Activated T-cell treated with anti-CD3 and anti-CD28 coated beads, Interleukin-2, amount 50 U/mL, for 72 hours (primary cell): ENCODE measurements at places on chromosomes 3 and 15. TPM values are rescaled to one million over a fixed set of nuclear protein-coding genes. Genes with fewer than 3 reads are reported as not detected.

GRCh38 chr15:48109856-48110531 is 10.8 kb upstream of the SLC24A5 start:
- peaks cover 33% of the 10 kb centered on the region for H3K27me3 ChIP-seq
- H3K4me3 ChIP-seq = no peak overlapping the region
- no peaks in the 10 kb centered on the region for H3K36me3 ChIP-seq
- H3K27ac ChIP-seq = no peak overlapping the region
- no peaks in the 10 kb centered on the region for H3K4me1 ChIP-seq

GRCh38 chr3:172204716-172205115 is 165.3 kb downstream of the FNDC3B start:
- DNase-seq = no peak
- H3K27me3 ChIP-seq = no peaks in the 10 kb centered on the region
- H3K4me3 ChIP-seq = no peak overlapping the region
- H3K4me1 ChIP-seq = no peaks in the 10 kb centered on the region
- peaks cover 17% of the 10 kb centered on the region for H3K36me3 ChIP-seq

The MDFIC2 gene
- total RNA-seq = not detected

The CCDC191 gene
- 5.4 TPM for total RNA-seq

- H3K4me1 ChIP-seq = peaks cover 77% of the 10 kb centered on the region
- peak; percentile 74 for DNase-seq
- peak within 1 kb of the TSS; percentile 95 for H3K27ac ChIP-seq
- no peaks in the 10 kb centered on the region for H3K27me3 ChIP-seq
- peaks cover 36% of the 10 kb centered on the region for H3K36me3 ChIP-seq
Measured at GRCh38 chr3:151203051-151203420, at the start of gene GPR171. TSS of gene GPR171 (minus strand) at chr3:151203216. CDS start at chr3:151199386, 3,830 bp downstream.

DNA sequence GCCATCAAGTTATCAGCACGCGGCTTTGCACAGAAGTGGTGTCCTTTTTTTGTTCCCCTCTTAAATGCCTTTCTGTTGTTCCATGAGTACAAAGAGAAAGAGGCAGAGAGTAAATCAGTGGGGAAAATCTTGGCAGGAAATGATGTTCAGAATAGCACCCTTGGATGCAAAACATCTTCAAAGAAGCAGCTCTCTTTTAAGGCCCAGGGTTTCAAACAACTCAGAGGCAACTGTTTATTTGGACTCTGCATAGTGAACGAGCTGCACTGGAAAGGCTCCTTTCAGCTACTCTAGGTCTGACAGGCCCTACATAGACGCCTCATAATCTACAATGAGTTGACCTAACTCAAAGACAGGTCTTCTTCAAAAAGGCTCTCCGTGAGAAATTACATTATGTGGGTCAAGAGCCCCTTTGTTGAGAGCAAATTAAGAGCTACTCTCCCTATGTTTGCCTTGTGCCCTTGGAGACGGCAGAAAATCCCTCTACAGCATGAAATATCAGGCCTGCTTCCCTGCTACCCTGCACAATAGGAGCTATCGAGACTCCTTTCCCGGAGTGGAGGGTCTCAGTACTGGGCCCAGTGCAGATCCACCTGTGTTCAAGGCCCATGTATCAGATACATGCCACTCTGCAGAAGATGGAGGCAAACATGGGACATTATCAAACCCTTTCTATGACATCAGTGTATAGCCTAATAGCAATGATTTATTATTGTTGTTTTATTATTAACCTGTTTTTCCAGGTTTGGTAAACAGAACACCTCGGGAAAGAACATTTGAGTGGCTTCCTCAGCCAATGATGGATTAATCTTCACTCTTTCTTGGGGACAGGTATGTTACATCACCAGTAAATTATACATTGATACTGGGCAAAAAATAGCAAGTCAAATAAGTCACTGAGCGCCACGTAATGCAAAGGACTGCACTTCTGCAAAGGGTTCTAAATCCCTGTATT is 53.1 kb downstream of the HEG1 start:
- H3K4me3 ChIP-seq = no peak overlapping the region
- H3K4me1 ChIP-seq = peaks cover 34% of the 10 kb centered on the region
- H3K36me3 ChIP-seq = no peaks in the 10 kb centered on the region

DNA sequence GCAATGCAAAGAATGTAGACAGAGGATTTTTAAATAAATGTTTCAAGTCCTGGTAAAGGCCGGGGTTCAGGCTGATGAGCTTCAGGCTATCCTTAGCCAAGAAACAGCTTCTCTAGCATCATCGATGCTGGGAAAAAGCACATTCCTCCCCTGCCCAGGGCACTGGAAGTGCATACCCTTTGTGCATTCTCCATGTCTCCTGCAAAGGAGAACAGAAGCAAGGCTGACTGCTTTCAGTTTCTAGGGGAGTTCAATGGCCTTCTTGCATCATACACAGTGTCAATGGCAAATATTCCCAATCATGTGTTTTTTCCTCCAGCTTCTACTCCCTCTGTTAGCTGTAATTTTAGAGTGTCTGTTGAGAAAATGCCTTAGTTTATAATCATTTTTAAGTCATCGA is 59.9 kb downstream of the GPR176 start:
- H3K27ac ChIP-seq = no peak overlapping the region
- no peaks in the 10 kb centered on the region for H3K4me1 ChIP-seq
- H3K36me3 ChIP-seq = no peaks in the 10 kb centered on the region
- peaks cover 9% of the 10 kb centered on the region for H3K27me3 ChIP-seq
- no peak for DNase-seq
- no peak overlapping the region for H3K4me3 ChIP-seq

DNA sequence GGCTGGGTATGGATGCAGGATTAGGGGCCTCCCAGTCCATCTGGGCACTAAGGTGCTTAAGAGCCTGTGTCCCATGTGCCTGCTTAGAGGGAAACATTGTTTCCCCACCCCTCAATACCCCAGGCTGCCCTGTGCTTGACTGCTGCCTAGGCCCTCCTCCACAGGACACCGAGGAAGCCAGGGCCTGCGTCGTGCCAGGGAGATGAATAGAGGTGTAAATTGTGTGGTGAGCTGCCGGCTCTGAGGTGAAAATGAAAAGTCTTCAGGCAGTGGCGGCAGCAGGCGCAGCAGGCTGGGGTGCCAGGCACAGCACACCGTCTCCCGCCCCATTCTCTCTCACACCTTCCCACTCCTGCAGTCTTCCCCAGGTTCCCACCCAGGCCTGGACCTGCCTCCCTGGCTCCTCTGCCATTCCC is 13.9 kb upstream of the GRM2 start:
- DNase-seq = no peak
- no peaks in the 10 kb centered on the region for H3K27me3 ChIP-seq
- H3K4me1 ChIP-seq = peaks cover 13% of the 10 kb centered on the region
- H3K36me3 ChIP-seq = peaks cover 6% of the 10 kb centered on the region

DNA sequence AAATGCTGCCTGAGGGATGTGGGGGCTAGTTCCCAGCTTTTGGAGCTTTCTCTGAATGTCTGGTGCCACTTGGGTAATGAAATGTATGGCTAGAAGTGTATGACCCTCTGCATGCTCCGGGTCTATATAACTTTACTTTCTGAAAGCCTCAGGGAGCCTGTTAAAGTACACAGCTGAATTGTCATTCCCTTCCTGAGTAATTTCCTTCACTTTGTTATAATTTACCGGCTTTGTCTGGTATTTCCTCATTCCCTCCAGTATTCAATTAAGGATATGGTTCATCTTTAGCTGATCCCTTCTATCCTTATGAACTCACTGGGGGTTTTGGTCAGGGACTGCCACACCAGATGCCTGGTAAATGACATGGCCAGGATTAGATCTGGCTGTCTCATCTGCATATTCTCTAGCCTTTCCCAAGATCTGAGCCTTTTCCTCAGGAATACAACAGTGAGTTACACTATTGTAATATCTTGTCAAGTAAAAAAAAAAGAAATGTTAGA is 620.3 kb downstream of the ZPLD1 start:
- H3K27ac ChIP-seq = no peak overlapping the region
- H3K27me3 ChIP-seq = peaks cover 5% of the 10 kb centered on the region
- no peaks in the 10 kb centered on the region for H3K4me1 ChIP-seq
- H3K4me3 ChIP-seq = no peak overlapping the region
- no peak for DNase-seq

DNA sequence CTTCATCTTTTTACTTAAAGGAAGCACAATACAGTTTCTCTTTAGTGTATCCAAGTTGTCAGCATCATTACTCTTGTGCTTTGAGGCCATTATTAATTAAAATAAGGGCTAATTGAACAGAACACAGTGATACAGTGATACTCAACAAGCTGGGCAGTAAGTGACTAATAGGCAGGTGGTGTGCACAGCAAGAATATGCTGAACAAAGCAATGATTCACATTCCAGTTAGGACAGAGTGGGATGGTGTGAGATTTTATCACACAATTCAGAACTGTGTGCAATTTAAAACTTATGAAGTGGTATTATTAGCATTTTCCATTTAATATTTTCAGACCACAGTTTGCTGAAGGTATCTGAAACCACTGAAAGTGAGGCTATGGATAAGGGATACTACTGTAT is 116.9 kb downstream of the PLOD2 start:
- H3K4me3 ChIP-seq = no peak overlapping the region
- H3K27me3 ChIP-seq = no peaks in the 10 kb centered on the region
- DNase-seq = no peak
- no peaks in the 10 kb centered on the region for H3K36me3 ChIP-seq
- no peaks in the 10 kb centered on the region for H3K4me1 ChIP-seq

The ATP13A4 gene
- 3.2 TPM for total RNA-seq
